ENCODE measurements at places on chromosomes 1 and 21. TPM values are rescaled to one million over a fixed set of nuclear protein-coding genes. Genes with fewer than 3 reads are reported as not detected.

Gene TMIGD3
- not detected for total RNA-seq

Gene LRRC3
- 1.4 TPM for total RNA-seq

Gene RAB42
- 14.1 TPM for total RNA-seq

GRCh38 chr1:59401581-59401980, 104.7 kb downstream of the FGGY start:
- no peak for DNase-seq

DNA sequence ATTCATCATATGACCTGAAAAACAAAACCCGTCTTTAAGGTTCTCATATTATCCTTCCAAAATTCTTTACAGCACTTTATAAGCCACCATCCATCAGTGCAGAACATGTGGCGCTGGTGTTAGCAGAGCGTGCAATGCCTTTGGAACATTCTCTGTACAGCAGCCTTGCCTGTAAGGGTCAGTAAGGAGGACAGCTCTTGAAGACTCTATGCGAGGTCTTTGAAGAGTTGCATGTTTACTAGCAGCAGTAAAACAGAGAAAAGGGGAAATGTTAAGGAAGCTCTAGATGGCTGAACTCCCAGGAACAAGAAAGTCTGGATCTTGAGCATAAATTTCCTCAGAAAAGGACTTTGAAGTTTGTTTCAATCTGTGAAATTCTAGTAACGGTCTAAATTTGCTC, 365.6 kb downstream of the DUSP10 start:
- no peak for DNase-seq

- DNase-seq, result no peak
Measured at GRCh38 chr1:41765152-41765551, 153.6 kb downstream of the HIVEP3 start.

Data from MG63 (cell line).